GM12864 (cell line): ENCODE measurements at places on chromosomes 16 and 17.

DNA sequence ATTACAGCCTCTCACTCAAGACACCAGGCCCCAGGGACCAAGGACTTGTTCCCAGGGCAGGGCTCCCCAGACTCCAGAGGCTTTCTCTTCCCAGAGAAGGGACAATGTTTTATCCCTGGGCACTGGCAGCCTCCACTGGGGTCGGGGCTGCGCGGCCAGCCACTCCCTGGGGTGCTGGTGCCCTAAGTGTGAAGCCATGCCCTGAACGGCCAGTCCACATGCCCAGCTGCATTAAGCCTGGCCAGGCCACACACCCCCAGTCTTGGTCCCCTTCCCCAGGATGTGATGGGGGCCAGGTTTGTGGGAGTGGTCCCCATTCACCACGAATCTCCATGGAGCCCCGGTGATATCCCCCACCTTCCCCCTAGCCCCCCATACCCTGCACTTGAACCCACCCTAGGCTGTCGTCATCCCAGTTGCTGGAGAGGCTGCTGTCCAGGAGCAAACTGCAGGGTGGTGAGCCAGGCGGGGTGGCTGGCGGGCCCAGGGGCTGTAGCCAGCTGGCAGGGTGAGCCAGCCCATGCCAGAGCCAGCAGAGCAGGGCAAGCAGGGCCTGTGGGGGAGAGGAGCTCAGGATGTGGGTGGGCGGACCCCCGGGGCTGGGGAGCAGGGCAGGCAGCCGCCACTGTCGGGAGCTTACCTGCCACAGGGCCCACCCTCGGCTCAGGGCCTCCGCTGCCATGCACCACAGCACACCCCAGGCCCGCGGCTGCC, 4.6 kb downstream of the PAQR4 start:
- DNase-seq: no peak

DNA sequence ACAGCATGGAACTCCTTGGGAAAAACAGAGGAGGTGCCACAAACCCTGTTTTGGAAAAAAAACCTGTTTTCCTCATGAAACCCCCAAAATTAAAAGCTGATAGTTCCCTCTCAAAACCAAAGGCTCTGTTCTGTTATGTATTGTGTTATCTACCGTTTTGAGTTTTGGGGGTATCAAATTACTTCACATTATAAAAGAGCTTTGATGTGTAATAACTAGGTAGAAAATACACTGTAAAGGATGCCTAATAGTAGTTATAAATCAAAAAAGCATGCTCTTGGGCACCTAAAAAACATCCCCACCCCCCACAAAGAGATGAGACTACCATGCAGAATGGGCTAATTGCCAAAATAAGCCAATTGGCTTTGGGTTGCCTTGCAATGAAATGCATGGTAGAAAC, 30.8 kb downstream of the C16orf54 start:
- no peak for DNase-seq

DNA sequence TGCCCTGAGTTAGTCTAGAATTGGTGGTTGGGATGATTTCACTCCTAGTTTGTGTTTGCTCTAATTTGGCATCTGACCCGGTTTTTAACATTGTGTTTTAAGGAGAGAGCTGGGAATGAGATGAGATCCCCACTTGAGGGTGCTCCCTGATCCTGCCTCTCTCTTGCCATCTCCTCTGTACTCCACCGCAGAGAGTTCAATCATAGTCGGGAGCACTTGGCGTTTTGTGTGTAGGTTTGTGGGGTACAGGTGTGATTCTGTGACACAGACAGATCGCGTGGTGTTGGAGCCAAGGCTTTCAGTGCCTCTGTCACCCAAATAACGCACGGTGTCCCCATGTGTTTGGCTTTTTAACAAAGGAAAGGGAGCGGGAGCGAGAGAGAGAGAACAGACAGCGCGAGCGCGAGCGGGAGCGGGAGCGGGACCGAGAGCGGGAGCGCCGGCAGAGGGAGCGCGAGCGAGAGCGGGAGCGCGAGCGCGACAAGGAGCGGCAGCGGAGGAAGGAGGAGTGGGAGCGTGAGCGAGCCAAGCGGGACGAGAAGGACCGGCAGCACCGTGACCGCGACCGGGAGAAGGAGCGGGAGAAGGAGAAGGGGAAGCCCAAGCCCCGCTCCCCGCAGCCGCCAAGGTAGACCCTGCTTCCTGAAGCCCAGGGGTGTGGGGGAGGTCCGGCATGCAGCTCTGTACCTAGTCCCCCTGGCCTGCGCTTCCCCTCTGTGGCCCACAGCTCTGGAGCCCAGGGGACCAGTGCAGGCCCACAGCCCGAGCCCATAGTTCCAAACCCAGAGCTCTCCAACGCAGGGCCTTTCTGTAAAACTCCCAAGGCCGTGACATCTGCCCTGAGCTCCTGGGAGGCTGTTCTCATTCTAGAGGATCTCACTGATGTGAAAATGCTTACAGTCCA, 27.2 kb upstream of the IL17C start:
- DNase-seq: no peak

DNA sequence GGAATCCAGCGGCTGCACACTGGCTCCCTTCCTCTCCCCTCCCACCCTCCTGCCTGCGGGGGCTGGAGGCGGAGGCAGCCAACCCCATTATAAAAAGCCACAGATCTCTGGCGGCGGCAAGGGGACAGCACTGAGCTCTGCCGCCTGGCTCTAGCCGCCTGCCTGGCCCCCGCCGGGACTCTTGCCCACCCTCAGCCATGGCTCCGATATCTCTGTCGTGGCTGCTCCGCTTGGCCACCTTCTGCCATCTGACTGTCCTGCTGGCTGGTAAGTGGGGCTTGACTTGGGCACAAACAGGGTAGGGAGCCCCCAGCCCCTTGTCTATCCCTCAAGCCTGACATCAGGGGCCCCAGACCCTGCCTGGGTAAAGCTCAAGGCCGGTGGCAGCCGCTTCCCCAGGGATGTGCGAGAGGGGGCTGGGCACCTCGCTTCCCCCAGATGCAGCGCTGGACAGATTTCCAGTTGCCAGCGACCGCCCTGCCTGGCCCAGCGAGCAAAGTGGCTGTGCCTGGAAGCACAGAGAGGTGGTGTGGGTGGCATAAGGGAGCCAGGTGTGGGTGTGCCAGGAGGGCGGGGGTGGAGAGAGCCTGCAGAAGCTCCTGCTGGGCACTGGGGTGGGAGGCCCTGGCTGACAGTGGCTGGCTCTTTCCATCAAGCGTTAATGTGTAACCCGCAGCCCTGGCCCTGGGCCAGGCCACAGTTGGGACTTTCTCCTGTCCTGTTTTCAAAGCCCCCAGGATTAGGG, at the start of gene CX3CL1:
Gene CX3CL1, plus strand, starts transcription at position 119 of the 745 bp plus-strand sequence. Its CDS starts 79 bp downstream, at position 198.
- no peak for DNase-seq

DNA sequence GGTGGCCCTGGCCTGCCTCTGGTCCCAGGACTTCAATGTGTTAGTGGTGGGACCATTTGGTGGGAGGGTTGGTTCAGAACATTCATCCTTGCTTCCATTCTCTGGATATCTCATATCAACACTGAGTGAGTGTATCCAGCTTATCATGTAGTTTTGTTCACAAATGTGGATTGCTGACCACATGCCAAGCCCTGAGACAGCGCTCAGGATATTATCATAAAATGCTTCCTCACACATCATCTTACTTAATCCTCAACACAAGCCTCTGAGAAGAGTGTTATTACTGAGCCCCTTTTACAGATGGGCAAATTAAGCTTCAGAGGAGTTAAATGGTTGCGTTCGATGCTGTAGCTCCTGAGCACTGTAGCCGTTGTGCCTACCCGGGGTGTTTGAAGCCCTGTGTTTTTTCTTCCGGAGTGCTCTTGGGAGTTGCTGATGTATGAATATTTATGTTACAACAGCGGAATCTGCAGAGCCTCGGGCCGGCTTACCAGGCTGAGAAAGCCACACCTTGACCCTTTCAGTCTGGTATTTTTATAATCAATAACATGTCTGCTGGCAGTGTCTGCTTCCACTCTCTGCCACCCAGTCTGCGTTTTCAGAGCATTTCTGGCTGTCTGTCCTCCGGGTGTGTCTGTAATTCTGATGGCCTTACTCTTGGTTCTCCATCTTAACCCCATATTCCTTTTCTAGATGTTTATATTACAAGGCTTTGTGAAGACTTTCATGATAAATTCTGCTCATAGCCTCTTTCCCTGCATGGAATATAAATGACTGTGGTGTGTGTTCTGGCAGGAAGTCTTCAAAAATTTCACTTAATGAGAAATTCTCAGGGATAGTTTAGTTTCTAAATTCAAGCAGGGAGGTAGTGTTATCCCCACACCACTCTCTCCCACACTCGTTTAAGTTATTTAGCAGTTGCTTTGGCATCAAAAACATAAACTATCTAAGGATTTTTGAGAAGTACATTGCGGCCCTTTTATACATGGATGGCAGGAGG, 2.9 kb downstream of the GLP2R start:
- no peak for DNase-seq

DNA sequence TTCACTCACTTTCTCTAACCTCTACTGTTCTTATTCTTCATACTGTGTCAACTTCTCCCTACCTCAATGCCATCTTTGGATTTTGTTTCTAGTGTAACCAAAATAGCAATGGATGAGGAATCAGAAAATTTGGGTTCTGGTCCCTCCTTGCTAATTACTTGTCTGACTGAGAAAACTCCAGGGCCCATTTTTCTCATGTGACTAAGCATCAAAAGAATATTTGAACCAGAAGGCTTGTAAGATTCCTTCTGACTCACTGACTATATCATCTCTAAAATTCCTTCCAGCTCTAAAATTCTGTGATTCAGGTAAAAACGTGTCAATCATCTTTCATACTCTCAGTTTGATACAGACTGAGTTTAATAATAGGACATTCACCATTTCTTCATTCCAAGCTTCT, 57.9 kb downstream of the BRIP1 start:
- no peak for DNase-seq

DNA sequence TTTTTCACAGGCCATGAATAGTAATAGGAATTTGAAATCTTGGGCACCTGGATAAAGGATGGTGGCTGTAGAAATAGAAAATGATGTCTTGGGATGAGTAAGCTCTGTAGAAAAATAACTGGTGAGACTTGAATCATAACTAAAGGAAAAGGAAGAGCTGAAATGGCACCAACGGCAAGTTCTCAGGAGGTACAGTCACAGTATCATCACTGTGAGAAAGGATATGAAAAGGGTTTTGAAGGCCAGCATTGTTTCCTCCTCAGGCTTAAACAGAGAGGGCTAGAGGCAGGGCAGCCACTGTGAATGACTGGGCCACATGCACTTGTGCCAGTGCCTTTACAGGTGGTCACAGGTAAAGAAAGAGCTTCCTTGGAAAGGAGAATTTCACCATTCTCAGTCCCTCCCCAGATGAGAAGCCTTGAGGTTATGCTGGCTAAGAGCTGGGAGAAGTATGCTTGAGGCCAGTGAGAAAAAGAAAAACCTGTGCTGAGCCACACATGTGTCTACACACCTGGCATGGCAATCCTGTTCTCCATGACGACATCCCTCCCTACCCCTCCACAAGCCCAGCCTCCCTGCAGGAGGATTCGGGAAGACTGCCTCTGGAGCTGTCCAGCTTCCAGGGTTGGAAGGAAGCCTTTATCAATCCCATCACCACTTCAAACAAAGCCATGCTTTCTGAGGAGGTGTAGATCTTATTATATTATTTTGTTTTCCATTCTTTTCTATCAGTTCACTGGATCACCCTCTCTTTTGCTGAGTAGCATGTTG, 3.8 kb upstream of the ANKFN1 start:
- no peak for DNase-seq

DNA sequence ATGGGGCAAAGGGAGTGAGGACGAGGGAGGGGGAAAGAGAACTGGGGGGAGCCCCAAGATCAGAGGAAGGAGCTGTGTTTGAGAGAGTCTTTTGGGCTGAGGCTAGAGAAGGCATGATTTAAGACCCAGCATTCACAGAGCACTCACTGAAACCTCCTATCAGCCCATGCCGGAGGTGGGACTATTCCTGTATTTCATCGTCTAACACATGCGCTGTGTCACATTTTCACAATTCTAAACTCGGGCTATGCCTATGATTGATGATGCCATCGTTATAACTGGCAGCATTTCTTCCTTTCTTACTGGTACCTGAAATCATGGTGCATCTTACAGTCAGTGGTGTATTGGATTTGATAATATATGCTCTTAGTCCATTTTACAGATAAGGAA, 3.5 kb downstream of the FAM171A2 start:
- no peak for DNase-seq

DNA sequence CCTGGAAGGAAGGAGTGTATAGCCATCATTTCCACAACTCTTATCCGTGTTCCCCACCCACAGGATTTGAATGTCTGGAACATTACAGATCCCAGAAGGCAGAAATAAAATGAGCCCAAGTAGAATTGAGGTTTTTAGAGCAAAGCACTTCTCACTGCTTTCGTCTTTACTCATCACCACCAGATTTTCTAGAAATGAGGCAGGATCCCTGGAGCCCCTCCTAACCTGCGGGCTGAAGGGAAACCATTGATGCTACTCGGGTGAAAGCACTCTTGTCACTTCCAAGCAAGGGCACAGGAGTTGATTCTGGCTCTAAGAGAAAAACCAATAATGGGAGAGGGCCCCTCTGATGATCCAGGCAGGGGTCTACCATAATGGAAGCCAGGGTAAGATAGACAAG, 2.8 kb upstream of the ALDOC start:
- DNase-seq: no peak

GRCh38 chr17:37502009-37502936, 12.6 kb downstream of the DUSP14 start:
- DNase-seq: no peak

- no peak for DNase-seq
Observed at GRCh38 chr17:31731118-31731517, 127.9 kb downstream of the COPRS start.

DNA sequence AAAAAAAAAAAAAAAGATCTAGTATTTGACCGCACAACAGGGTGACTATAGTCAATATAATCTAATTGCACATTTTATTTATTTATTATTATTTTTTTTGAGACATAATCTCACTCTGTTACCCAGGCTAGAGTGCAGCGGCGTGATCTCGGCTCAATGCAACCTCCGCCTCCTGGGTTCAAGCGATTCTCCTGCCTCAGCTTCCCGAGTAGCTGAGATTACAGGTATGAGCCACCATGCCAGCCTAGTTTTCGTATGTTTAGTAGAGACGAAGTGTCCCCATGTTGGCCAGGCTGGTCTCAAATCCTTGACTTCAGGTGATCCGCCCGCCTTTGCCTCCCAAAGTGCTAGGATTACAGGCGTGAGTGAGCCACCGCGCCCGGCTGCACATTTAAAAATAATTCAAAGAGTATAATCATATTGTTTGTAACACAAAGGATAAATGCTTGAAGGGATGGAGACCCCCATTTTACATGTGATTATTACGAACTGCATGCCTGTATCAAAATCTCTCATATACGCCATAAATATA, 794 bp downstream of the ANKS3 start:
- DNase-seq: no peak

- no peak for DNase-seq
Observed at GRCh38 chr17:66604376-66604775, 230.5 kb upstream of the CACNG5 start.

- DNase-seq: no peak
Observed at GRCh38 chr16:8952281-8952751, 11.4 kb downstream of the USP7 start.

DNA sequence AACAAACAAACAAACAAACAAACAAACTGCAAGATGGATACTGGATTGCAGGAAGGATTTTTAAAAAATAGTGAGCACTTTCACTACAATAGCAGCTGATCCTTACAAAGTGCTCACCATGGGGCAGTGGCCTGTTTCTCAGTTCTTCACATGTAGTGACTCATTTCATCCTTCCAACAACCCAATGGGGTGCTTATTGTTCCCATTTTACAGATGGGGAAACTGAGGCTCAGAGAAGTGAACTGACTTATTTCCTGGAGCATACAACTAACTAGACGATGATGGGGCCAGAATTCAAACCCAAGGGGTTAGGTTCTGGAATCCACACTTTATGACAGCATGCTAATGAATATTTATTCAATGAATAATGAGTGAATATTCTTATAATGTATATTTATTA, 61.2 kb downstream of the MYH11 start:
- DNase-seq: no peak

- peak; percentile 47 for DNase-seq
Observed at GRCh38 chr17:1362964-1363363, 37.1 kb downstream of the YWHAE start.
